ENCODE measurements at places on chromosomes 1 and 21.

- no peak for DNase-seq
Observed at GRCh38 chr1:38448893-38449292, 402.3 kb upstream of the POU3F1 start.

DNA sequence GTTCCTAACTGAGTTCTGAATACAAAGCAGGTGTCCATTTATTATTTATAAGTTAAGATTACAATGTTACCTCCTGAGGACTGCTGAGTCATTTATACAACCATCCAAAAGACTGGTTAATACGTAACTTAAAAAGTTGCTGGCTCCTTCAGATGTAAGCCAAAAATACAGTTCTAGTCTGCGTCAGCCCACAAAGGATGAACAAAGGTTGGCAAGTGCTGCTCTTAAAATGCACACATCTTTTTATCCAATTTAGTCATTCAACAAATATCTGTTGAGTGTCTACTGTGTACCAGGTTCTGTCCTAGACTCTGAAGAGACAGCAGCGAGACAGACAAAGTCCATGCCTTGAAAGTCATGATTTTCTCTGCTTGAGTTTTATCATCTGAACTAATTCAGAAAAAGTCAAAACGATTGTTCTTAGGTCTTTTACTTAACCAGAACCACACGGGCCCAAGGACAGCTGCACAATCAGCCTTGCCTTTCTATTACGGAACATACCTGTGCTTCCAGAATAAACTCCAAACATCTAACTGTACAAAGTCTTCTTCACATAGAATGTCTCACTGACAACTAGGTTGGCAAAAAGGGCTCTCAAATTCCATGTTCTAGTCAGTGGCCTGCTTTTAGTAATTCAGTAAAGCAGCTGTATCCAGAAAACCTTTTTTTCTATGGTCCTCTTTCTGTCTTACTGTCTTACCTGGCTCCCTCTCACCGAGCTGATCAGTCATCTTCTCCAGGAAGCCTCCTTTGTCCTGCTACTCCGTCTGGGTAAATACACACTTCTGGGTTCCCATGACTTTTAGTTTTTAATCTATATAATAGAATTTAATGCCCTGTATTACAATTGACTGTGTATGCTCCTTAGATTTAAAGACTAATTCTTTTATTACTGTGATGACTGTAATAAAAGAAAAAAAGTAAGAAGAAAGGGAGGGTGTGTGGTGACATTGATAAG, 15.5 kb upstream of the CNN3 start:
- DNase-seq: no peak

GRCh38 chr1:9075022-9075421, 5.6 kb upstream of the SLC2A5 start:
- DNase-seq: no peak

GRCh38 chr21:45203983-45204382, 83.7 kb downstream of the POFUT2 start:
- no peak for DNase-seq

DNA sequence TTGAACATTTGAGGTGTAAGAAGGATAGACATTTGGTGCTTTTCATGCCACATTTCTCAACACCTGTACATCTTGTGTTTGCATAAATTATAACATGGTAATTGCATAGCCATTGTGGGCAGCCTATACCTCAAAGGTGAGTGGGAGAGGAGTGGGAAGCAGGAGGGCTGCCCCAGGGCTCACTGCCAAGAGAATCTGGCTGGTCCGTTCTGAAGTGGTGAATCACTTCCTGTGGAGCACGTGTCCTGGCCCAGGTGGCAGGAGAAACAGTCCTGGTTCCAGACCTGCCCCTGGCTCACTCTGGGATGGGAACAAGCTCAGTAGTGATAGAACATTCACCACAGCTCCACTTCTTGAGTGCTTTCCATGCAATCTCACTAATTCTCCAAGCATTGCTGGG, 11.6 kb upstream of the OLFML2B start:
- DNase-seq: no peak

GRCh38 chr1:156933136-156933535, 12.7 kb downstream of the LRRC71 start:
- DNase-seq: no peak

GRCh38 chr1:229621663-229622062, 4.3 kb downstream of the TAF5L start:
- no peak for DNase-seq

- peak; percentile 65 for DNase-seq
Observed at GRCh38 chr1:59879574-59879973, 47.0 kb downstream of the CYP2J2 start.

GRCh38 chr1:187588917-187589316, 760.2 kb downstream of the PLA2G4A start:
- DNase-seq: no peak

DNA sequence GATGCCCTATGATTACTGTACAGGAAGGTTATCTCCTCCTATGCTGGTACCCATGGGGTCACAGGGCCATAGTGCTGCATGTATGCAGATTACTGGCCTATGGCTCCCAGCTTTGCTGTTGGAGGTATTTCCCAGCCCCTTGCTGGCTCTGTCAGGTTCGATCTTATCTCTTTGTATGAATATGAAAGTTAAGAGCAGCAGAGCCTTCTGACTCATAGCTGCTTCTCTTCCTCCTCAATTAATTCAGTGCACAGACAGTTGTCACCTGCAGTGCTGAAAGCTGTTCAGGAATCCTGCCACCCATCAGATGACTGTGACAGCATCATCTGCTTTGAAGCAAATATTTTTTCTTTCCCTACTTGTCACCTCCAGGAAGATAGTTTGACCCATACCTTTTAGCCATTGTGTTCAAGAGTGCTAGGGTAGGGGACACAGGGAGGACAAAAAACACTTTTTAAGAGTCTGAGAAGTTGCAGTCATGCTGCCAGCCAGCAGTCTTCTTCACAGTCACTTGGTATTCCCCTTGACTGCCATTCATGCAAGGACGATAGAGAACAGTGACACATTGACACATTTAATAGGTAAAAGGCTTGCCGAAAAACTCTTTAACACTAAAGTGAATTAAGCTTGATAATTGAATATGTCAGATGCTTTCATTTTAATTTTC, 73.1 kb downstream of the KIF1B start:
- DNase-seq: no peak

GRCh38 chr1:1776672-1777582, 1.3 kb downstream of the NADK start:
- no peak for DNase-seq

GRCh38 chr21:31566611-31567010, 92.9 kb upstream of the SOD1 start:
- DNase-seq: no peak

GRCh38 chr1:10591010-10591409, 116.3 kb downstream of the PEX14 start:
- no peak for DNase-seq

- no peak for DNase-seq
Observed at GRCh38 chr1:13952985-13953384, 253.0 kb downstream of the PRDM2 start.

DNA sequence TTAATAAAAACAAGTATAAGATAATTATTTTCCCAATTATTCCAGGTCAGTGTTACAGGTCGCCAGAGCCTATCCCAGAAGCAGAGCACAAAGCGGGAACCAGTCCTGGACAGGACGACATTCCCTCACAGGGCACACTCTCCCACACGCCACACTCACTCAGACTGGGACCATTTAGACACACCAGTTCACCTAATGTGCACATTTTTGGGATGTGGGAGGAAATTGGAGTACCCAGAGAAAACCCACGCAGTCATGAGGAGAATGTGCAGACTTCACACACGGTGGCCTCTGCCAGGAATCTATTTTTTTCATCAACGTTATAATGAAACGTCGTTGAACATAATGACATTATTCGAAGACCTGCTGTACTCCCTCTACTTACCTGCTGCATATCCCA, 20.5 kb upstream of the NRDC start:
- DNase-seq: no peak

- no peak for DNase-seq
Observed at GRCh38 chr1:19366599-19367536, 54.7 kb downstream of the SLC66A1 start.

GRCh38 chr21:26900980-26901379, 55.8 kb upstream of the ADAMTS1 start:
- no peak for DNase-seq

GRCh38 chr1:62228883-62229187, 34.2 kb downstream of the L1TD1 start:
- DNase-seq: no peak

GRCh38 chr1:46554236-46554596, 2.8 kb upstream of the KNCN start:
- no peak for DNase-seq

GRCh38 chr1:204272505-204272904, 58.7 kb upstream of the GOLT1A start:
- DNase-seq: no peak
